ENCODE measurements at places on chromosomes 6 and 20.

DNA sequence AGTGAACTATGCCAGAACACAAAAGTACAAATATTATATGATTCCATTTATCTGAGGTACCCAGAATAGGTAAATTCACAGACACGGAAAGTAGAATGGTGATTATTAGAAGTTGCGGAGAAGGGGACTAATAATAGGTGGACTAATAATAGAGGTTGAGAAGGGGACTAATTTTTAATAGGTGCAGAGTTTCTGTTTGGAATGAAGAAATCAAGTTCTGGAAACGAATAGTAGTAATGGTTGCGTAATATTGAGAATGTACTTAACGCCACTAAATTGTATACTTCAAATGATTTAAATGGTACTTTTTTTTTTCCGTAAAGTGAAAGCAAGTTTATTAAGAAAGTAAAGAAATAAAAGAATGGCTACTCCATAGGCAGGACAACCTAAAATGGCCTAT is 33.2 kb downstream of the B4GALT5 start:
- DNase-seq: no peak

- no peak for DNase-seq
These were observed 224.3 kb downstream of the LRFN2 start for GRCh38 chr6:40362859-40363258.

DNA sequence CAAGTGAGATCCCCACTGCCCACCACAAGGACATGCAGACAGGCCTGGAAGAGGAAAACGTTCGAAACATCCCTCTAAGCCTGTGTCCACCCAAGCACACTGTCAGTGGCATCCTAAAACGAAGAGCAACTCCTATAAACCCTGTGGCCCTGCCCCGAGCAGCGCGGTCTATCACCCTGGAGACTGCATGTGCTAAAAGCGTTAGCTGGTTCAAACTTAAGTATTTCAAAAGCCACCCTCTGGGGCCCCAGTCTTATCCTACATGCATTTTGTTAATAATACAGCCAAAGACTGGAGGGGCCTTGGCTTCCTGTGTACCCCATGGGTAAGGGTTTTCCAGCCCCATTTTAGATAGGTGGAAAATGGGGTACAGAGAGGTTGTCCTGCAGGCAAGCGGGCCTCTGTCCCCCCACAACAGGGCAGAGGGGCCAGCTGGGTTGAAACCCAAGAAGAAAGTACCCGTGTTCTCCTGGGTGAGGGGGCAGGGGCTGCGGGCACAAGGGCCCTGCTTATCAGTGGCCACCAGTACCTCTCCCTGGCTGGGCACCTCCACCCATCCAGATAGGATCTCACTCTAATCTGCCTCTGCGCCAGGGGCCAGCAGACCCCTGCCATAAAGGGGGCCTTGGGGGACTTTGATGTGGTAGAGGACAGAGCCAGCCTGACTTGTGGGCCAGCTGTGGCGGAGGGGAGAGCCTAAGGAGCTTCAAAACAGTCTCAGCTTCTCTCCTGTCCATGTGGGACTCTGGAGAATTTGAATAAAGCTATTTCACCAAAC is 28.3 kb downstream of the PREX1 start:
- DNase-seq: no peak

DNA sequence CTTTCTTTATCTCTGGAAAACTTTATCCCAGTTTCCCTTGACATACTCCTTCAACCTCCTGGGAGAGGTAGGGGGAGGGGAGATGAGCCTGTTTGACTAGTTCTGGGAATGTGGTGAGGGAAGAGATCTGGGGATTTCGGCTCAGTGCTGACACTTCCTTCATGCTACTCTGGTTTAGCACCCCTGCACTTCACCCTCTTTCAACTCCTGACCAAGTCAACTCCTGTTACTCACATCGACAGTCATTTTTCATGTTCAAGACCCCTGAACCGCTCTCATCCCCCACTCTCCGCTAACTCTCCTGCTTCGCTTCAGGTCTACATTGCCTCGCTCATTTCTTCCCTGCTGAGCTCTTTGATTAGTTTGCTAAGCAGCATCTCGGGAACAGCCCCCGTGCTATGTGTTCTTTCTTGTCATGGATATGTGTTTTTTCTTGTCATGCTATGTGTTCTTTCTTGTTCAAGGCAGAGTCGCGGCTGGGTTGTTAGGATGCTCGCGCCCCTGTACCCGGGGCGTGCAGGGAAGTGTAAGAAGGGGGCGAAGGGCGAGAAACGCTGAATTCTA is 16.6 kb upstream of the TRIM27 start:
- peak; percentile 70 for DNase-seq

- DNase-seq: no peak
These were observed 73.1 kb downstream of the OR2B2 start for GRCh38 chr6:27838945-27839625.

DNA sequence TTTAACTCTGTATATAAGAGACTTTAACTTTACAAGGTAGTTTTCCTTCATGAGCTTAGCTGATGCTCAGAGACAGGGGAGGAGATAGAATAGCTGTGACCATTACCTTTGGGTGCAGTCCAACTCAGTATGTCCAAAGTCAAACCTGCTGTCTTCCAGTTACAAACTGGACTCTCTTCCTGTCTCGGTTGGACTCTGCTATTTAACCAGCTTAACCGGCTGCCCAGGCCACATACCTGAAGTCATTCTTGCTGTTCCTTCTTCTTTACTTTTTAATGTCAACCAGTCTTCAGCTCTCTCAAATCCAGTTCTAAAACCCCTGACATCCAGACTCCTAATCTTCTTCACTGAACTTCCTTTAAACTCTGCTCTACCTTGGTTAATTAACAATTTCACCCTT is 138.3 kb upstream of the TSHZ2 start:
- no peak for DNase-seq

DNA sequence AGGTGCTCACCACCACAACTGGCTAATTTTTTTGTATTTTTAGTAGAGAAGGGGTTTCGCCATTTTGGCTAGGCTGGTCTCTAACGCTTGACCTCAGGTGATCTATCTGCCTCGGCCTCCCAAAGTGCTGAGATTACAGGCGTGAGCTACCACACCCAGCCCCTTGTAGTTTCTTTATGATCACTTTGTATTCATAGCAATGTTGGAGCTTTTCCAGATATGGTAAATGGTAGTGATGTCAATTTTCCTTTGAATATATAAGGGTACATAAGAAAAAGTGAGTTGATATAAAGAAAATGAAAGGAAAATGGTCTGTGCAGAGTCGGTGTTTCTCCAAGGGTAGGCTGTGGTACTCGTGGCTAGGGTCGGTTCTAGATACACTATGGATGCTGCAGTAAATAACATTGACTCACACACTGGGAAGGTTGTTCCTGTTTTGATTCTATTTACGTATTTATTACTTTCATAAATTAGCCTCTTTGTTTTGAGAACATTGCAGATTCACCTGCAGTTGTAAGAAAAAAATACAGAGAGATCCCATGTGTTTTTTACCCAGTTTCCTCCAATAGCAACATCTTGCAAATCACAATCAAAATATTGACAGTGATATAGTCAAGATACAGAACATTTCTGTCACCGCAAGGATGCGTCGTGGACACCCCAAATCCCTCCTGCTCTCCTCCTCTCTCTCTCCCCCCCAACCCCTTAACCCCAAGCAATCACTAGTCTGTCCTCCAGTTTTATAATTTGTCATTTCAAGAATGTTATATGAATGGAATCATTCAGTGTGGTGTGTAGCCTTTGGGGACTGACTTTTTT is 2.5 kb downstream of the ZNF831 start:
- no peak for DNase-seq

DNA sequence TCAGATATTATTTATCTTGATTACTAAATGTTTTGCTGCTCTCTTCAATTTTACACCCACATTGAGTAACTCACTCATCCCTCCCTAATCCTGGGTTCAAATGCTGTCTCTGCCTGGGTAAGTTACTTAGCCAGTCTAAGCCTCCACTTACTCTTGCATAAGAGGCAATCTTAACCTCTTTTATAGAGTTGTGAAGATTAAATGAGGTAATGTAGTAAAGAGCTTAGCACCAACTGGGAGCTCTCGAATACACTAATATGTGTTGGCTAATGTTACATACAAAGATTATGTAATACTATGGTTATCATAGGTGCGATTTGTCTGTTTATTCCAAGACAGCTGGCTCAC is 134.4 kb upstream of the STMND1 start:
- DNase-seq: no peak

- no peak for DNase-seq
These were observed 66.0 kb downstream of the BLOC1S5 start for GRCh38 chr6:7998103-7998725.

GRCh38 chr20:4667371-4667773 is 54.3 kb upstream of the PRND start:
- no peak for DNase-seq

- no peak for DNase-seq
These were observed 37.5 kb downstream of the YTHDF1 start for GRCh38 chr20:63178446-63178820.

DNA sequence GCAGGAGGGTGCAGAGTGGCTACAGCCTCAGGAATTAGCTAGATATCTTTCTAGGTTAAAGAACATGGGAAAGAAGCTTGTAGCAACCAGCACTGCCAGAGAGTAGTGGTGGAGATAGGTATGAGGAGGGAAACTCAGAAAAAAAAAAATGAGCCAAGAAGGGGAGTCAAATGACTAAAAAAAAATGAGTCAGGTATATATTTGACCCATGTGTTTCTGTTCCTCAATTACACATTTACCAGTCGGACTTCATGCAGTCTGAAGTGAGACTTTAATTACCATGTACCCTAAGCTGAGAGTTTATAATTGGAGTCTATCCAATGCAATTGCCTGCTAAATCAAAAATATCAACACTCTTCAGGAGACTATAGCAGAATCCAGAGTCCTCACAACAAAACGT is 964.6 kb downstream of the HACE1 start:
- DNase-seq: no peak

DNA sequence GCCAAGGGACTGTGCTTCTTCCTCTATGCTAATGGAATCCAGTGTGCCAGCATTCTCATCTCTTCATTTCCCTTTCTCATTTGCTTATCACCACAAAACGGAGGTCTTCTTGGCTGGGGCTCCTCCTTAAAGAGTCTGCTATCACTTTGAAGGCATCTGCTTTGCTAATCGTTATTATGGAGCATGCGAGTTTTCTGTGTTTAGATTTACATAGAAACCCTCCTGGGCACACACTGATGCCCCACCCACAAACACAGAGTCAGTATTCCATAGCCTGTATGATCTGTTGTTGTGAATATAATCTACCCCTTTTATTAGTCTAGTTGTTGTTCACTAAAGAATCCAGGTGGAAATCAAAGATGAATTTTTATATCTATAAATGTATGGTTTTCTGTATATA is 83.4 kb upstream of the XRN2 start:
- DNase-seq: no peak

GRCh38 chr6:14172562-14172961 is 55.0 kb downstream of the CD83 start:
- DNase-seq: no peak

- no peak for DNase-seq
These were observed 581.4 kb upstream of the MMS22L start for GRCh38 chr6:97864366-97864765.

GRCh38 chr6:6512711-6513110 is 75.8 kb upstream of the LY86 start:
- no peak for DNase-seq

DNA sequence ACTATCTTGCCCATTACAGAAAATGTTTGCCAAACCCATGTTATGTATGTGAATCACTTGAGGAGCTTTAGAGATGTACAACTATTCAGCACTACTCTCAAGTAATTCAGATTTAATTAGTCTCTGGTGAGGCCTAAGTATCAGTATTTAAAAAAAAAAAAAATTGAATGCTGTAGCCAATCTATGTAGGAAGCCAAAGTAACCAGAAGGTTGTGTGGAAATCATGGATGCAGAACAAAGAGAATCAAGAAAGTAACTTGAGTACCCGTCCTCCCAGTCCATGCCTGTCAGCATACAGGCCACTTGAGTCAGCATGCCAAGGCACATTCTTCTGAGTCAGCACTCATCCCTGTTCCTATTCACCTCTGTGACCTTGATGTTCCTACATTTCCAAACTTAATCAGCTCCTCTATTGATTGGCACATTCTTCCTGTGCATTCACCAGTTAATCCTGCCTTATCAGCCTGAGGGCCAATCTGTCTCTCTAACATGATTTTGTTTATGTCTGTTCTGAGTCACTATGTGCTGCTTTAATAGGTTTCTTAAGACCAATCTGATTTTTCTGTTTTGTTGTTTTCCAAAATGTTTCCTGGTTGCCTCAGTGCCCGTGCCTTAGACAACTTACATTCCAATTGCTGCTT is 165.6 kb downstream of the KCNQ5 start:
- DNase-seq: no peak

DNA sequence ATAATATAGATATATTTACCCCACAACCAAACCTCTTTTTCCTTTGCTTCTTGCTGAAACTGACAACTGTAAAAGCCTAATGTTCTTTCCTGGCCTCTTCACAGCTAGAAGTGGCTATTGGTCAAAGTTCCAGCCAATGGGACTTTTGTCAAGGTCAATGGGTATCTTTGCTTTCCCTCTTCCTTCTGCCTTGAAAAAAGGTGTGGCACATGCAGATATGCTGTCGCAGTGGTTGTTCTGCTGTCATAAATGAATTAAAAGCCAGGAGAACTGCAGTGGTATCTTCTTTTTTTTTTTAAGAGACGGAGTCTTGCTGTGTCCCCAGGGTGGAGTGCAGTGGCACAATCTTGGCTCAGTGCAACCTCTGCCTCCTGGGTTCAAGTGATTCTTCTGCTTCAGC is 29.9 kb downstream of the MAN1A1 start:
- DNase-seq: no peak

DNA sequence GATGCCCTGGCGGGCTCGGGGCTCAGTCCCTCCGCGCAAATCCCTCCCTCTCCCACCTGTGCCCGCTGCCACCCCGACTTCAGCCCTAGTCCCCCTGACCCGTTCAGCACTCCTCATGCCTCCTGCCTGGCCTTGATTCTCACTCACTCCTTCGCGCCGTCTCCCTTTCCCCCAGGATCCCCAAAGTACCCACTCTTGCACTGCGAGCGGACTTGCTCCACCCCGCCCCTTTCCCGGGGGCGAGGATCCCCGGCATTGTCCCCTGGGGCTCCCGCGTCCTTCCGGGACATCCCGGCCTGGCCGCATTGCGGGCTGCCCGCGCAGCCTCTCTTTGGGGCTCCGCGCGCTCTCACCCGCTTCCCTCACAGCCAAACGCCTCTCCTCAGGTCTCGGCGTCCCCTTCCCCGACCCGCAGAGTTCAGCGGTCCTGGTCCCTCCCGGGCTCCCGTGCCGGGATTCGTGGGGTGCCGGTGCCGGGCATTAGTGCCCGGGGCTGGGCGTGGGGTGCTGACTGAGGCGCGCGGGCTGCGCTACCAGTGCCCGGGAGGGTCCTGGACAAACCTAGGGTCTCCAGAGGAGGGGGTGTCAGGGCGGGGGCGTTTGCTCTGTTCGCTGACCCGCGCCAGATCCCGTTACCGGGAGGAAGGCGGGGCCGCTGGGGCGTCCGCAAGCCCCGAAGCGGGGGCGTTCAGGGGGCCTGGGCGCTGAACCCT is 45.5 kb upstream of the SUPT3H start:
- DNase-seq: no peak

GRCh38 chr20:63452821-63453523 is 19.5 kb downstream of the KCNQ2 start:
- no peak for DNase-seq

DNA sequence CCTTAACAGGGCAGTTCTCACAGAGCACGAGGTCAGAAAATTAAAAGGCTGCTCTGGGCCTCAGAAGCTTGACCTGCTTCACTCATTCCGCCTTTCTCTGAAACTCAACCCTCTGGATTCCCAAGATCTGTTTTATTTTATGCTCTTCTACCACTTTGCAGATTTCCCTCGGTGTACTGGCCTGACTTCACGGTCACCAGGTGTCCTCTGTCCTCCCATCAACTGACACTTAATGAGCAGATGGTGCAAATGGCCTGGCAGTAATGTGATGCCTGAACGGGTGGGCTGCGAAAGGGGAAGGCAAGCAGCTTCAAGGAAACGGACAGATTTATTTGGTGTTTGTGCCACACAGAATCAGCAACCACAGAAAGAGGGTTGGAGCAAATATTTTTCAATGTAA is 169.7 kb upstream of the TFAP2D start:
- DNase-seq: no peak

Measured in NCI-H2227 treated with DMSO at 0.1 percent for 48 hours (cell line).